ENCODE measurements at places on chromosomes 11 and 22. TPM values are rescaled to one million over a fixed set of nuclear protein-coding genes. Genes with fewer than 3 reads are reported as not detected.

DNA sequence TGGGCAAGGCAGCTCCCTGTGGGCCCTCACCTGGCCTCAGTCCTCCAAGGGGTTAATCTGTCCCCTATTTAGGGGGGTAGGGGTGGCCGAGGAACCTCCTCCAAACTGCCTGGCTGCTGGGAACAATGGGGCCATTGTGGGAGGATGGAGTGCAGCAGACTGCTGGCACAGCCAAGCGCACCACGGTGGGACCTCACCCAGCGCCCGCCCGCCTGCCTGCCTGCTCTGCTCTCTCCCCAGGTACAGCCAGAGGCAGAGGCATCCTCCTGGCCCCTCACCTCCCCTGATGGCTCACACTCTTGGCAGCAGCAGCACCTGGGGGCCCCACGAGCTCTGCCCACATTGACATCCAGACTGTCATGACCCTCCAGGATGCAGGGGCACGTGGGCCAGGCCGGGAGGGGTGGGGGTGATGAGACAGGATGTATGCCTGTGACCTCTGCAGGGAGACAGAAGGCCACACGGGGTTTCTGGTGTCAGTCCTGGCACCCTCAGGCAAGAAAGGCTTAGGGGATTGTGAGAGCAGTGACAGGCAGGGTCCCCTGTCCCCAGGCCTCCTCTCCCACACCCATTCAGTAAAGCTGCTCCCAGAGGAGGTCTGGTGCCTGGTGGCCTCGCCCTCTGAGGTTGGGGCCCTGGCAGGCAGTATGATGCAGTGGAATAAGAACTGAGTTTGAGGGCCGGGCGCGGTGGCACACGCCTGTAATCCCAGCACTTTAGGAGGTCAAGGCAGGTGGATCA lies 11.4 kb downstream of the BCL9L start:
- peaks cover 11% of the 10 kb centered on the region for H3K27me3 ChIP-seq
- H3K36me3 ChIP-seq = no peaks in the 10 kb centered on the region
- H3K27ac ChIP-seq = peak overlapping the region; percentile 57
- H3K4me3 ChIP-seq = no peak overlapping the region
- peaks cover 44% of the 10 kb centered on the region for H3K4me1 ChIP-seq

The DEUP1 gene
- not detected for total RNA-seq

The FGF19 gene
- not detected for total RNA-seq

GRCh38 chr11:84543367-84544159 lies 1083.6 kb downstream of the DLG2 start:
- peaks cover 4% of the 10 kb centered on the region for H3K4me1 ChIP-seq
- no peak for DNase-seq
- peaks cover 2% of the 10 kb centered on the region for H3K27me3 ChIP-seq

DNA sequence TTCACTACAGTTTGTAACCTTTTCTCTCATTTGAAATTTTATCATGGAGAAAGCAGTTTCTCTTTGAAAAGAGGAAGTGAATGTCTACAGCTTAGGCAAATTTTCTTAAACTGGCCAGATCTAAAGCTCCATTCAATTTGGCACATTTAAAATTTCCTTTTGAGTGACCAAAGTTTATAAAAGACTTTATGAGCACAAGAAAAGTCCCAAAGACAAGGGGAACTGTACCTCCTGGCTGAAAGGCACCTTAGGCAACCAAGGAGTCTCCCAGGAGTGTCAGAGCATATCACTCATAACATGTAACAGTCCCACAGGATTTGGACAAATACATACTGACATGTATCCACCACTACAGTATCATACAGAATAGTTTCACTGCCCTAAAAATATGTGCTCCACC lies 41.3 kb downstream of the NARS2 start:
- H3K4me1 ChIP-seq = no peaks in the 10 kb centered on the region
- H3K4me3 ChIP-seq = no peak overlapping the region
- DNase-seq = no peak
- peaks cover 7% of the 10 kb centered on the region for H3K36me3 ChIP-seq
- H3K27me3 ChIP-seq = no peaks in the 10 kb centered on the region

DNA sequence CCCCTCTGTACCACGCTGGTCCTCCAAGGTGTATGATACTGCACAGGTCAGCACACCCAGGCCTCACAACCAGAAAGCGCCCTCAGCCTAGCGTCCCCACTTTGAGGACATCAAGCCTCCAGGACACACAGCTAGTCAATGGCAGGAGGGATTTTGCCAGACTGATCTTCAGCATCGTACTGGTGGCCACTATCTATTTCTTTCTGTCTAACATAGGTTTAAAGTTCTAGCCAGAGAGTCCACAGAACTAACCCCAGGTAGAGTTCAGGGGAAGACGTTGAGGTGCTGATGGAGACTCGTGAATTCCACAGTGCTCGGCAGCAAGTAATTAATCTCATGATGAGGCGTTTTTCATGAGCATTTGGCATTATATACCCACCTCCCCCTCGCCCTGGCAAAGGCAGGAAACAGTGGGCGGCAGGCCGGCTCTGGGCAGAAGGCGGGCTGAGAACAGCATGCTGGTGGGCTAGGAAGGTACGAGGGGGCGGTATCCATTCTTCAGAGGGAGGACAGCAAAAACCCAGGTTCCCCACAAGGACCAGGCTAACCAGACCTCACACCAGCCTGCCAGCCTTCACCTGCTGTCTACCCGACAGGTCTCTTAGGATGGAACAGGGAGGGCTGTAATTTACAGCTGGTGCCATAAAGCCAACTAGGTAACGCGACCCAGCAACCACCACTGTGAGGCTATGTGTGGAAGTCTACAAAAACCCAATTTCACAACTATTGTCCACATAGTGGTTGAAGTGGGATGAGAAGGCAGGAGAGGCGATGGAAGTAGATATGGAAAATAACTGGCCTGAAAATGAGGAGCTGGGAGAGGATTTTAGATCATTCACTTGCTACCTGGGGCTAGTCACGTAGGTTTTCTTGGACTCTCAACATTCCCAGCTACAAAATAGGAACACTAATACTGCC lies 18.5 kb downstream of the MYH9 start:
- peaks cover 10% of the 10 kb centered on the region for H3K36me3 ChIP-seq
- H3K27ac ChIP-seq = peak overlapping the region; percentile 86
- no peak overlapping the region for H3K4me3 ChIP-seq
- DNase-seq = no peak
- peaks cover 11% of the 10 kb centered on the region for H3K27me3 ChIP-seq
- peaks cover 82% of the 10 kb centered on the region for H3K4me1 ChIP-seq

GRCh38 chr11:79236541-79236971 lies 204.3 kb downstream of the TENM4 start:
- no peak for DNase-seq
- H3K4me3 ChIP-seq = no peak overlapping the region
- H3K27me3 ChIP-seq = peaks cover 5% of the 10 kb centered on the region
- H3K27ac ChIP-seq = peak overlapping the region; percentile 1
- no peaks in the 10 kb centered on the region for H3K36me3 ChIP-seq

- H3K27ac ChIP-seq = no peak overlapping the region
- H3K4me1 ChIP-seq = peaks cover 5% of the 10 kb centered on the region
- no peaks in the 10 kb centered on the region for H3K36me3 ChIP-seq
- no peaks in the 10 kb centered on the region for H3K27me3 ChIP-seq
These were observed 16.0 kb downstream of the CD3E start for GRCh38 chr11:118320515-118320914.

DNA sequence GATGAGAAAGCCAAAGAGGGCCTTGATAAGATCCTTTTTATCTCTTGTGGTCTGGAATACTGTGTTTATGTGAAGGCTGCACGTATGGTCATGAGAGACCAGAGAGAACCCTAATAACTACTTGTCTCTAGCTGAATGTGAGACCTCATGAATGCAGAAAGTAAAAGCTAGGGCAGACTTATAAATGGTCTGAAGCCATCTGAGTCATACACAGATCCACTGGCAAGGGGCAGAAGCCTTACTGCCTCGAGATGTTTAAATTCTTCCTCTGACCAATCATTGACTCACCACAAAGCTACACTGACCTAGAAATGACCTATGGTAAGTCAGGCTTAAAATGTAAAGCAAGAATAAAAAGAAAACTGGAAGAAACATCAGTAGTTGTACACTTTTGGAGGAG lies 22.7 kb upstream of the OR4B1 start:
- no peaks in the 10 kb centered on the region for H3K4me1 ChIP-seq
- no peaks in the 10 kb centered on the region for H3K36me3 ChIP-seq
- DNase-seq = no peak
- peaks cover 1% of the 10 kb centered on the region for H3K27me3 ChIP-seq
- H3K4me3 ChIP-seq = no peak overlapping the region

All from endothelial cell (in vitro differentiated cells).